ENCODE measurements at places on chromosomes 3 and 15.

DNA sequence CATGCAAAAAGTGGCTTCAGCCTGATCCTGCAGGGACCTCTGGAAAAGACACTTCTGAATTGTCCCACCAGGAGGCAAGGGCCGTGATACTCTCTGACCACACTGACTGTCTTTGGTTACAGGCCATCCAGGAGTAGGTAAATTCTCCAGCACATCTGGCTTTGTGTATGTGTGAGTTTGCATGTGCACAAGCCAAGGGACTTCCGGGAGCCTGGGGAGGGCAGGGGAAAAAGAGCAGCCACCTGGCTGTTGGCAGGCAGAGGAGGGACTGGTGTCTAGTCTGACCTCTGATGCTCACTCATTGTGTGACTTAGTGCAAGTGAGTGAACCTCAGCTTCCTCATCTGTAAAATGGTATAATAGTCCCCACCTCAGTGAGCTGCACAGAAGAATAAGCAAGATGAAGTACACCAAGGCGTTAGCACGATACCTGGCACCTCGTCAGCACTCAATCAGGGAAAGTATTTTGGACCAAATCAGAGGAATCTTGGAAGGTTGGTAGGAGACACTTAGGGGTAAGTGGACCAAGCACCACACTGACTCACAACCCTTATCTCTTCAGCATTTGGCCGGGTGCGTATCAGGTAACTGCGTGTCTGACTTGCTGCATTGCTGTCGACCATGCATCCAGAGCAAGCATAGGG is 19.1 kb downstream of the KLHL6 start:
- DNase-seq: no peak

DNA sequence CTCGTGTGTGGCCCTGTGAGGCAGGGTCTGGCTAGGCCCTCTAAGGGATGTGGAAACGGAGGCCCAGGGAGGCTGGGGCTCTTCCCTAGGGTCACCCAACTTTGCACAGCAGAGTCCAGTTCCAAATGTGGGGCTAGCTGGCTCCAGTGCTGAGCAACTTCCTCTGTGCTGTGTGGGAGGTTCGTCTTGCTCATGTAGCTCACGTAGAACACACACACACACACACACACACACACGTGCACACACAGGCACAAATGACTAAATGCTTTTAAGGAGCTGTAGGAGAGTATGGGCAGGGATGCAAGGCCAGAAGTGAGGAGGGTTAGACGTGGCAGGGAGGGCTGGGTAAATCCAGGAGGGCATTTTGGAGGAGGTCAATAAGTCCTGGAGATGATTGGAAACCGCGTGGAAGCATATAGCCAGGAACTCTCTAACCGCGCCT is 213.8 kb downstream of the RPLP1 start:
- no peak for DNase-seq

- DNase-seq: no peak
Measured at GRCh38 chr3:102095383-102095782, 246.1 kb downstream of the NFKBIZ start.

- DNase-seq: peak; percentile 8
Measured at GRCh38 chr15:64067564-64068030, 21.3 kb upstream of the DAPK2 start.

- peak; percentile 73 for DNase-seq
Measured at GRCh38 chr3:59559721-59560435, 510.1 kb upstream of the CFAP20DC start.

DNA sequence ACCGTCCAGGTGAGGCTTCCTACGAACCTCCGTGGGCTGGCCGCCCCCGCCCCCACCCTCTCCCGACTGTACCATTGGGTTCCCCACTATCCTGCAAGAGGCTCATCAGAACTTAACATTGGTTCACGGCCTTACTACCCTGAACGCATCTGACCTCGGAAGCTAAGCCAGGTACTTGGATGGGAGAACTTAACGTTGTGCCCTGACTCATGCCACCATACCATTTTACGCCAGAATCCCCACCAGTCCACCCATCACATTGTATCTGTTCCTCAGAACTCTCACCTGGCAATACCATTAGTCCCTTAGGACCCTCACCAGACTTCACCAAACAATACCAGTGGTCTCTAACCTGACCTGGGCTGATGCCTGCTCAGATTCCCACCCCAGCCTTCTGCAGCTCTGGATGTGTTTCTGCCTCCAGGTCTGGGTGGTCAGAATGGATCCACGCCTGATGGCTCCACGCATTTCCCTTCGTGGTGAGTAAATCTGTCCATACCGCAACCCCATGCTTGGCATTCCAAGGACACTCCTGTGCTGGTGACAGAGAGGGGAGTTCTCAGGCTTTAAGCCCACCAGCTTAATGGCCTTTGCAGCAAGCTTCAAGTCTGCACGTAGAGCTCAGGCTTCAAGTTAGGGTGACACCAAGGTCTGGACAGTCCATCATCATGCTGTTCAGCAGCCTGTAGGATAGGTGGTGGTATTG is 562 bp downstream of the TCTA start:
- DNase-seq: no peak

GRCh38 chr3:15924914-15925313 is 127.1 kb upstream of the ANKRD28 start:
- no peak for DNase-seq

DNA sequence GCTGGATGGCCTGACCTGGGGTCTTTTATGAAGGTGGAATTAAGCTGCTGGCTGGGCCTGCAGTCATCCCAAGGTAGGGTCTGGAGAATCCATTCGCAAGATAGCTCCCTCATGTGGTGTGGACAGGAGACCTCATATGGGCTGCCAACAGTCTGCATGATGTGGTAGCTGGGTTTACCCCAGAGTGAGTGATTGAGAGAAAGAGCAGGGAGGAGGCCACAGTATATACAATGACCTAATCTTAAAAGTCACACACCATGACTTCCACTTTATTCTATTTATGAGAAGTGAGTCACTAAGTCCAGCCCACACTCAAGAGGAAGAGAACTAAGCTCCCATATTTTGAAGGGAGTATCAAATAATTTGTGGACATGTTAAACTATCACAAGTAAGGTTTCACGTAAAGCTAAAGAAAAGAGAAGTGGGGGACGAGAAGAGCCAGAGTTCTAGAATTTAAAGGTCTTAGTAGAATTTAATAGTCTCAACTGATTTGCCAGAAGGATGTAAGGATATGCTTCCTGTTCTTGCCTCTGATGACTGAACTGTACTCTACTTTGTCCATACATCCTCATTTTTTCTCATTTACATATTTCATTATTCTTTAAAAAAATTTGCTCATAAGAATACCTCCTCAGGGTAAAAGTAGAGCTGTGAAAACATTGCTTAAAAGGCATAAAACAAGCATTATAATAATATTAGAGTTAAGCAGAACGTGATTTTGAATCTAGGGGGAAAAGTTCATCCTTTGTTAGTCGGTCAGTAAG is 184.4 kb downstream of the PEX5L start:
- peak; percentile 59 for DNase-seq

DNA sequence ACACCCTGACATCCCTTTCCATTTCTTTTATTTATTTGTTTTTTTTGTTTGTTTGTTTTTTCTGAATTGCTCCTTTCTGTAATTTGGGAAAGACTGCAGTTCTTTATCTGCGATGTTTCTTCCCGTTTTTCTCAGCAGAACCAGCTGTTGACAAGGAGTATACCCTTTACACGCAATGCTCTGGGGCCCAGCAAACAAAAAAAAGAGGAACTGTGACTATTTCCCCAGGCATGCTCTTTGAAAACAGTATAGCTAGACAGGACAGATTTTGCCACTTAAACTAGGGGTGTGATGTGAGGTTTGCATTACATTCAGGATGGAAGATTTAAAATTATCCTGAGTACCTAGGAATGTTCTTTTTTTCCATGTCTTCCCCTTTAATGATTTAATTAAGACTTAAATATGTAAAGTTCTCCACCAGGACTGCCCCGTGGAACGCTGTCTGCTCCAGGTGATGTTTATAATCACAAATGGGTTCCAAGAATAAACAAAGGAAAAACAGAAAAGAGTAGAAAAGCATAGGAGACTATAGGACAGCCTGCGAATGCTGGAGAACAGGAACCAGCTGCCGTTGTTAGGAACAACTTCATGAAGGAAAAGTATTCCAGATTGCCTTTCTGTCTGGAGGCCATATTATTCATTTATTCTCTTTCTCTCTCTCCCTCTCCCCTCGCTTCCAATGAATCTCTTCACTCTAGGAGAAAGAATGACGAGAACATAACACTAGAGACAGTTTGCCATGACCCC is 43.3 kb downstream of the TGFBR2 start:
- DNase-seq: peak; percentile 72

DNA sequence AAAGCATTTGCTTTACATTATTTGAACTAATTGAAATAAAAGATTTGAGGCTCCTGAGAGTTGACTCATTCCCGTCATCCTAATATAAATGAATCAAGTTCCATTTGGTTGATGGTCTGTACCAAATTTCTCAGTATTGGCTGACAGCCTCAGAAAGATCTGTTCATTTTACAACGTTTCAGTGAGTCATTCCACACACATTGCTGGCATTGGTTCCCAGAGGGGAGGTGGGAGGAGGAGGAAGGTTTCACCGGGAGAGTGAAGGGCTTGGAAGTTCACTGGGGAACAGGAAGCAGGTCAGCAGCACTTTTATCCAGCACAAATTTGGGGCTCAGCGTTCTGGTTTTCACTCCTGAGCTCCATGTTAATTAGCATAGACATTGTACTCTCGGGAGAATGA is 176.7 kb upstream of the CADPS start:
- DNase-seq: no peak

- DNase-seq: no peak
Measured at GRCh38 chr3:65497846-65498245, 540.9 kb downstream of the MAGI1 start.

GRCh38 chr3:163779396-163780344 is 1298.6 kb downstream of the SI start:
- DNase-seq: no peak

DNA sequence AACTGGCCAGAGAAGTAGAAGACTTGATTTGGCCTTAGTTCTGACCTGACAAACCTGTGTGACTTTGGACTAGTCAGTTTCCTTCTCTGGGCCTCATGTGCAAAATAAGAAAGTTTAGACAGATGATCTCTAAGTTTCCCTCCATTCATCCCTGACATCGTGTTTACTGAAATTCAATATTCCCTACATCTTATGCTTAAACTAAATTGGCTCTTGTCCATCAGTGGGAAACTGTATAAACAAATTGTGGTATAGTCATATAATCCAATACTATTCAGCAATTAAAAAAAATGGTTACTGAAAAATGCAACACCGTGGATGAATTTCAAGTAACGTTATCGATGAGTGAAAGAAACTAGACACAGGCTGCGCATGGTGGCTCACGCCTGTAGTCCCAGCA is 64.4 kb upstream of the HRH1 start:
- DNase-seq: no peak

- no peak for DNase-seq
Measured at GRCh38 chr3:85591451-85591850, 632.7 kb downstream of the CADM2 start.

DNA sequence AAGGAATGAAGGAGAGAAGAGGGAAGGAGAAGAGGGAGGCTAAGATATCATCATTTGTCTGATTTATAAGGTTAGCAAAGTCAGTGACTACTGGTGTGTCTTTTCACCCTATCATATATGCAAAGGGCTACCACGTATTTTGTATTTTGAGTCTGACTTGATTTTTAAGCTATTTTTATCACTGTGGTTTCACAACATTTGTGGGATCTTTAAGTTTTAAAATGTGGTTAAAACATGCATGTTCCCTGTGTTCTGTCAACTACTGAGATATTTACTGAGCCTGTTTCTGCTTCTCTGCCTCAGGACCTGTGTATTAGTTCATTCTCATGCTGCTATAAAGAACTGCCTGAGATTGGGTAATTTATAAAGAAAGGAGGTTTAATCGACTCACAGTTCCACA is 22.5 kb upstream of the SPTSSB start:
- no peak for DNase-seq

GRCh38 chr3:123807820-123808219 is 76.3 kb downstream of the MYLK start:
- no peak for DNase-seq

DNA sequence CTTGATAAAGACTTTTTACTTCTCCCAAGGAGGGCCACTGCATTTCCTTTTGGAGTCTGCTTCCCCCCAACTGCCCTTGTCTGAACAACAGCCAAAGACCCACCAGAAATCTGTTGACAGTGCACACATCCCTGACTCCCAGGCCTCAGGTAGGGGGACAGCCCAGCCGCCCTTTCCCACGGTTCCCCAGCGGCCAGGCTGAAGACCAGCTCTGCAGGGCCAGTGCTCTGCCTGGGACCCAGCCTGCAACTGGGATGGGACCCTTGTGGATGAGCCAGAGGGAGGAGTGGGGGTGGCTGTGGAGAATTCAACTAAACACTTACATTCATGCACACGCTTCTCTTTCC is 8.1 kb upstream of the PRR23E start:
- no peak for DNase-seq

GRCh38 chr3:194817936-194818335 is 132.3 kb downstream of the FAM43A start:
- no peak for DNase-seq

DNA sequence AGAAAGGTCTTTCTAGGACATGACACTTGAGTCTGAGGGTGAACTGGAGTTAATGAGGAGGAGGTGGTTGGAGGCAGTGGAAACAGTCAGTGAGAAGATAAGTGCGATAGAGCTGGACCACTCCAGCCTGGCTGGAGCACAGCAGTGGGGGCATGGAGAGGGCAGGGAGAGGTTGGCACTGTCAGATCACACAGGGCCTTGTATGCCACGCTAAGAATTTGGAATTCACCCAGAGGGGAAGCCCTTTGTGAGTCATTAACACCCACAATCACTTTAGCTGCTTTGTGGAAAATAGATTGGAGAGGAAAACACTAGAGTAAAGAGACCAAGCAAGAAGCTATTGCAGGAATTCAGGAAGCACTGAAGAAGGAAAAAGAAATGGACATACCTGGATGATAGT is 83.3 kb downstream of the ZNF621 start:
- no peak for DNase-seq

DNA sequence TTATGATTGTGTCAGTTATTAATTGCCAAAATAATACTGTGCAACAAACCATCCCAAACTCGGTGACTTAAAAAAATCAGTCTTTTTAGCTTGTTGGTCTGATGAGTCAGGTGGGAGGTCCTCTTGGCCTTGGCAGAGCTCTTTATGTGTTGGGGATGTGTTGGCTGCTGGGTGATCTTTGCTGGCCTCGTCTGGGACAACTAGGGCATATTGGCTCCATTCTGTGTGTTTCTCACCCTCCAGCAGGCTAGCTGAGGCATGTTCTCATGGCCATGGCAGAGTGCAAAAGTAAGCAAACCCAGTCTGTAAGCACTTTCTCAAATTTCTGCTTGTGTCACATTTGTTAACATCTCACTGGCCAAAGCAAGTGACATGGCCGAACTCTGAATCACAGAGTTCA is 251.6 kb downstream of the RPLP1 start:
- DNase-seq: no peak

GRCh38 chr15:49573421-49573820 is 47.2 kb downstream of the FAM227B start:
- no peak for DNase-seq

- DNase-seq: no peak
Measured at GRCh38 chr3:7285505-7285904, 424.6 kb downstream of the GRM7 start.

GRCh38 chr3:50255251-50255615 is 13.7 kb upstream of the SEMA3B start:
- DNase-seq: no peak

GRCh38 chr3:48467473-48468267 is 21.1 kb downstream of the ATRIP start:
- no peak for DNase-seq
